ENCODE measurements at places on chromosomes 1 and 21.

- no peak for DNase-seq
Observed at GRCh38 chr1:241413386-241413785, 56.4 kb upstream of the RGS7 start.

- DNase-seq: no peak
Observed at GRCh38 chr1:228742281-228742860, 7.1 kb downstream of the RHOU start.

- no peak for DNase-seq
Observed at GRCh38 chr1:88394958-88395357, 289.1 kb upstream of the PKN2 start.

DNA sequence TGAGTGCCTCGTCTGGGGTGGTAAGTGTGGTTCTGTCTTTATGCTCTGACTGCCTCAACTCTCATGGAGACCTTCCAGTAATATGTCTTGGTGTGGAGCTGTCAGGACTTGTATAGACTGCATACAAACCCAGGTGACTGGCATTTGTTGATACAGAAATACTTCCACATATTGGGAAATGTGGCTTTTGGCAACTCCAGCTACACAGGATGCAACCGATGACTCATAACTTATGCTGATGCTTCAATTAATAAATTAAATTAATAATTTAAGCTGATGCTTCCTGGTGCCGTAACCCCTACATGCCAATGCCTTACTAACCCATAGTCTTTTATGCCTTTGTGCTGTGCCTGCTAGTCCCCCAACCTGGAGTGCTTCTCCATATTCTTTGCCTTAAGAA, 72.3 kb upstream of the ARTN start:
- DNase-seq: no peak

- DNase-seq: no peak
Observed at GRCh38 chr1:228490120-228491078, 3.2 kb downstream of the RNF187 start.

DNA sequence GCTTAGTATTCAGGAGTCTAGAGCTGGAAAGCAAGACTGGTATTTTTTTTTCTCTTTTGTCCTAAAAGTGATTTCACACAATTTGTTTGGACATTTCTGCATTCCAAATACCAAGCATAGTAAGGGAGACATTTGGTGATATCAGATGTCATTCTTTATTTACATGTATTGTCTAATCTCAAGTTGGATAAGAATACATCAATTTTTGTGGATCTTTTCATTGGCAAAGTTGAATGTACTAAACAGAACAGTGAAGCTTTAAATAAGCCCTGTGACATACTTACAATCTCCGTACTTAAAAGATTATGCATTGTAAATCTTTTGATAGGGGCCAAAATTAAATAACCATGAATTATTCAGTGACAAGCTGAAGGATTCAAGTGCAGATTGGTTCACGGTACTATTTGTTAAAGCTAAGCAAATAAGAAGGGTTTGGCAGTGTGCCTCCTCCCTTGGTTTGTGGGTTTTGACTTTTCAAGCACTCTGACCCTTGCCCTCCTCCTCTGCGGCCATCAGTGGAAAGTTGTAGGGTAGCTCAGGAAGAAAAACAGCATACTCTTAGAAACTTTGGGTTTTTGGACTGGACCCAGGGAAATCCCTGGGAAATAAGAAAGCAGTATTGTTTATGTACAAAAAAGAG, 663.7 kb downstream of the ADGRL2 start:
- DNase-seq: no peak

DNA sequence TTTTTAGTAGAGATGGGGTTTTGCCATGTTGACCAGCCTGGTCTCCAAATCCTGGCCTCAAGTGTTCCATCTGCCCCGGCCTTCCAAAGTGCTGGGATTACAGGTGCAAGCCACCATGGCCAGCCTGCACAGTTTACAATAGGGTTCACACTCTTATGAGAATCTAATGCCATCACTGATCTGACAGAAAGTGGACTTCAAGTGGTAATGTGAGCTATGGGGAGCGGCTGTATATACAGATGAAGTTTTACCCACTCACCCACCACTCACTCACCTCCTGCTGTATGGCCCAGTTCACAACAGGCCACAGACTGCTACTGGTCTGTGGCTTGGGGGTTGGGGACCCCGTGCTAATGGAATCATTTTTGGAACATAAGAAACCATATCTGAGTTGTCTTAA, 58.4 kb upstream of the RNPC3 start:
- no peak for DNase-seq

DNA sequence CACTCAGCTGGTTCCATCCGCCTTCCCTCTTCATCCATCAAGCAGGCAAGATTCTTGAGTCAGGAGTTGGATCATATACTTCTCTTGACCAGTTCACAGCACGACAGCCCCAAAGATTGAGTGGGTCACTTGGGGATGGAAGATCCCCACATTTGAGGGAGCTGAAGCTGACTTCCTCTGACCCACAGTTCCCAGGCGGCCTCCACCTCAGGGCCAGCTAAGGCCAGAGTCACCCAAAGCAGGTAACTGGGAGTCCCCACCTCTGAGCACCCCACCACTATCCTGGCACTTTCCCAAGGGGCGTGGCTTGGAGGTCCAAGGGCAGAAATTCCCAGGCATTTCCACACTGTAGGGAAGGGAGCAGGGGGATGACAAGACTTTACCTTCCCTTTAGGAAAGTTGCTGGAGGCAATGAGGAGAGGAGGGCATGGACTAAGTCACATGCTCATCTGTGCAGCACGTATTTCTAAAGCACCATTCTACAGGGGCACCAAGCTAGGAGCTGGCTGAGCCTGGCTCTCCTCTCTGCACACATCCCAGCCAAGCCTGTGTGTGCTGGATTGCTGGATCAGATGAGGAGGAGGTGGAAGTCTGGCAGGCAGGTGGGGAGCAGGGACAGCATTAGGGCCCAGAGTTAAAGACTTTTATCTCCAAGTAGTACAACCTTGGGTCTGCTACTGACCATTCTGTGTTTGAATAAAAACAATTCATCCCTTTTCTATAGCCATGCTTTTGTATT, 1.3 kb upstream of the RD3 start:
- DNase-seq: no peak

DNA sequence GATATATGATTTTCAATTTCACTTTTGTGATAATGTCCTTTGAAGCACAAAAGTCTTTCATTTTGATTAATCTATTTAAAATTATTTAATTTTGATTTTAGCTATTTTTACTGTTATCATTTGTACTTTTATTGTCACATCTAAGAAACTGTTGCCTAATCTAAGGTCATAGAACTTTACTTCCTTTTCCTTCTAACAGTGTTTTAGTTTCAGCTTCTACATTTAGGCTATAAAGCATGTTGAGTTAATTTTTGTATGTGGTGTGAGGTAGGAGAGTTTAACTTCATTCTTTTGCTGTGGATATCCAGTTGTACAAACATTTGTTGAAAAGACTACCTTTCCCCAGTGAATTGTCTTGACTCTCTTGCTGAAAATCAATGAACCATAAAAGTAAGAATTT, 204.5 kb downstream of the TM2D1 start:
- DNase-seq: no peak

Data from stimulated activated CD4-positive, alpha-beta T cell treated with anti-CD3 and anti-CD28 coated beads, TNF-alpha, amount 100 ng/mL, for 4 hours (primary cell).